Osteoblast (primary cell): ENCODE measurements at places on chromosomes 13 and 19. TPM values are rescaled to one million over a fixed set of nuclear protein-coding genes. Genes with fewer than 3 reads are reported as not detected.
A peak's percentile ranks its signal among the peaks of the same experiment; 100 is the strongest.

DNA sequence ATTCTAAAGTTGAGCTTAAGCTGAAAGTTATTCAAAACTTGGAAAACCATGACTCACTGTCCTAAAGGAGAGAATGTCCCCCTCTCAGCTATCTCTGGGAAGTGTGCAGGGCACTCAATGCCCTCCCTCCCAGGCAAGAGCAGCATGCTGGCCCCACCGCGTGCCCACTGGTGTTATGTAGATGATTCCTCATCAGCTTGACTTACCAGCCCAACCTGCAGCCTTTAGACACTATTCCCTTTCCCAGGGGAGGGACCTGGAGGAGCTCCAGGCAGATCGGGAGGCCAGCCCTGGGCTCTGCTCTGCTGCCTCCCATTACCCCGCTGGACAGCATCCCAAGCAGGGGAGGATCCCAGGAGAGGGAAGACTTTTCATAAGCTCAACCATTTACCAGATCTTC lies 124.6 kb downstream of the FGF14 start:
- no peak for DNase-seq

Gene SULT2A1
- not detected in 2 replicates for total RNA-seq

Gene RFPL4A
- not detected in 2 replicates for total RNA-seq

- DNase-seq, result no peak
Measured at GRCh38 chr13:26722321-26722720, 38.3 kb downstream of the GPR12 start.

Gene ERICH4
- not detected in 2 replicates for total RNA-seq

DNA sequence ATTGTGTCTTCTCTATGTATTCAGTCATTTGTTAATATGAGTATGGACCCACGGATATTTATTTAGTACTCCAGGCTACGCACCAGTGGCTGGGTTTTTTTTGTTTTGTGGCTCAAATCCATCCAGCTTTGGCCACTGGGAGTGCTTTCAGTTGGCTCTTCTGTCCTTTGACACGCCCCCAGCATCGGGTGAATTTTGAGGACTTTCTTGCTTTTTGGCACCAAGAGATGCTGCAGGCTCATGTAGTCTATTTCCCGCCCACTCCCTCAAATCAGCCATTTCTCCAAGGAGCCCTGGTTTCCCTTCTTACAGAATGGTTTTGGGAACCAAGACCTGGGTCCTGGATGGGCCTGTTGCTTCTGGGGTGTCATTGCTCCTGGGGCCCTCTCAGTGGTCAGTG lies 55.8 kb downstream of the SMARCA4 start:
- DNase-seq, result peak; percentile 90

GRCh38 chr13:24802074-24802473 lies 38.1 kb downstream of the RNF17 start:
- no peak for DNase-seq

GRCh38 chr13:58573743-58574142 lies 942.2 kb downstream of the PCDH17 start:
- no peak for DNase-seq

DNA sequence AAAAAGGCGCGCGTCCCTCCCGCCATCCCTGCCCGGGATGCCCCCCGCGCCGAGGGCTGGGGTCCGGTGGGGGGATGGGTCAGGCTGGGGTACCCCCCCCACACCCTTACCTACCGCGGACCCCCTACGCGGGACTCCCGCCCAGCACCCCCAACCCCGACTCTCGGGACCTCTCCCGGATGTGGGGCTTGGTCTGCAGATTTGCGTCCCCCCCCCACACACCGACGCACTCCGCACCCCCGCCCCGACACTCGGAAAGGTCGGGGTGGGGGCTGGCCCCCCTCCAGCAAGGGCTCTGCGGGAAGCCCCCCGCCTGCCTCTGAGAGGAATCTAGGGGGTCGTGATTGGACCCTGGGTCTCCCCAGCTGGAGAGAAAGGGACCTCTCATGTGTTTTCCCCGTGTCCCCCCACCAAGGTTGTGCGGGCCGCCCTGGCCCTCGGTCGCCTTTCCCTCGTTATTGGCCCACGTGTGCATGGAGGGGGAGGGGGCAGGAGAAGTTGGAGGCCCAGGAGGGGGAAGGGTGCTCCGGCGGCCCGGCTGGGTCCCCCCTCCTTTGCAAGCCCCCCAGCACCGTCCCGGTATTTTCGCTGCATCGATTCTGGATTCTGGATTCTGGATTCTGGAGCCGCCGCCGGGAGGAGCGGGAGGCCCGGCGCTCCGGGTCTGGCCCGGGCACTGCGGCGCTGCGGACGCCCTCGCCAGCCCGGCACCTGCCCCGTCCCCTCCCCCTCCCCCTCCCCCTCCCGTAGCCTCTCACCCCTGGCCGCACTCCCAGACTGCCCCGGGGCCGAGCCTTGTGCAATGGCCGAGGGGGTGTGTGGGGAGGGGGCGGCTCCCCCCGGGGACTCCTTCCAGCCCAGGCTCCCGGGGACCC lies 607 bp downstream of the NFIC start:
- peak; percentile 90 for DNase-seq

GRCh38 chr13:98761986-98762616 lies 9.6 kb upstream of the SLC15A1 start:
- no peak for DNase-seq

DNA sequence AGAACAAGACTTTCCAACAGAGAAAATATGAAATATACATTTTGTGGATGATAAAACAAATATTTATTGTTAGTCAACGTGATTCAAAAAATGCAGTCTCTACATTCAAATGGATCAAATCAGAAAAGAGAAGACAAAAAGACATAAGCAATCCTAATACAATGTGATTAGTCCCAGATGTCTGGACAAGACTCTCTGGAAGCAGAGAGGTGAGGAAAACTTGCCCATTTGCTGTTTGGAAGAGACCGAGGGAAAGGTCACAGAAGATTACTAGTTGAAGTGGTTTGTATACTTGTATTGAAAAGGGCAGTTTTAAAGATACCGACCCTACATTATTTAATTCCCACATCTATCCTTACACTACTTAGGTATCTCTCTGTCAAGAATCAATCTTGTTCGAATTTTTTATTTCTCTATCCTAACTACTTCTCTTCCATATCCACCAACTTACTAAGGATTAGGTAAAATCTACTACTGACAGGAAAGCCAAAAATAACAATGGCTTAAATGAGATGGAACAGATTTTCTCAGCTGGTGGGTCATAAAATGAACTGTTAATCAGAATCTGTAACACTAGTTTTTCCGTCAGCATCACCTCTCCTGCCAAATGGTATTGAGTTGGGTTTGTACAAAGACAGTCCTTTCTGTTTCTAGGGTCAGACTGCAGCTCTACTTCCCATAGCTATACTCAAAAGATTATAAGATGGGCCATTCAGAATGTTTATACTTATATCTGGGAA lies 497.1 kb downstream of the DCT start:
- no peak for DNase-seq

Gene PPP6R1
- total RNA-seq, result 27.1 and 32.6 TPM in 2 replicates

Gene RDH8
- not detected in 2 replicates for total RNA-seq

DNA sequence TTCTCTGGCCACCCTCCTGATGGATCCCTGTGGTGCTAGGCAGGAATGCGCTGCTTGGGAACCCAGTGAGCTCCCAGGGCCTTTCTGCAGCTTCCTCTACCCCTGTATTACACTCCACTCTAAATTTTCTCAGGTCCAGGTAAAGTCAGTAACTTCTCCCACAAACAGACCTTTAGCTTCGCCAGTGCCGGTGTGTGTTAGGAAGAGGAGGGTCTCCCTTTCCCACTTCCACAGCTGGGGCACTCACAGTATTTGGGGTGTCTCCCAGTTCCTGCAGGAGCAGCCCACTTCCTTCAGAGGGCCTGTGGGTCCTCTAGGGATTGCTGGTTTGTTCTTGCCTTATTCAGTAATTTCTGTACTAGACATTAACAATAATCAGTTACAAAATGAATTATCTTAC lies 193.5 kb upstream of the PCDH17 start:
- DNase-seq, result no peak

DNA sequence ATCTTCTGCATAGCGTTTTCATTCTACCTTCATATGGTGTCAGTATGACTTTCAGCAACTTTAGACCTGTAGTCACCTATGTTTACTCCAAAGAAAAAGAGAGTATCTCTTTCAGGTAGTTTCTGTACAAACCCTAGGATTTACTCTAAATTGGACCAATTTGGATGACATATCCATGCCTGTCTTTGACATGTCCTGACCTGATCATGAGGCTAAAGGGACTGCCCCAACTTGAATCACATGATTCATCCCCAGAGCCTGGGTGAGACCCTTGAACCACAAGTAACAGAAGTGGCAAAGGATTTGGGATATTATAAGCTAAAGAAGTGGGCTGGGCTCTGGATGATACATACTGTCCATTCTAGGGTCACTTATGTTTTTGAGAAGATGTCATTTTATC lies 124.5 kb upstream of the CSNK1A1L start:
- no peak for DNase-seq

GRCh38 chr13:63636316-63636993 lies 2220.8 kb upstream of the PCDH20 start:
- DNase-seq, result no peak

DNA sequence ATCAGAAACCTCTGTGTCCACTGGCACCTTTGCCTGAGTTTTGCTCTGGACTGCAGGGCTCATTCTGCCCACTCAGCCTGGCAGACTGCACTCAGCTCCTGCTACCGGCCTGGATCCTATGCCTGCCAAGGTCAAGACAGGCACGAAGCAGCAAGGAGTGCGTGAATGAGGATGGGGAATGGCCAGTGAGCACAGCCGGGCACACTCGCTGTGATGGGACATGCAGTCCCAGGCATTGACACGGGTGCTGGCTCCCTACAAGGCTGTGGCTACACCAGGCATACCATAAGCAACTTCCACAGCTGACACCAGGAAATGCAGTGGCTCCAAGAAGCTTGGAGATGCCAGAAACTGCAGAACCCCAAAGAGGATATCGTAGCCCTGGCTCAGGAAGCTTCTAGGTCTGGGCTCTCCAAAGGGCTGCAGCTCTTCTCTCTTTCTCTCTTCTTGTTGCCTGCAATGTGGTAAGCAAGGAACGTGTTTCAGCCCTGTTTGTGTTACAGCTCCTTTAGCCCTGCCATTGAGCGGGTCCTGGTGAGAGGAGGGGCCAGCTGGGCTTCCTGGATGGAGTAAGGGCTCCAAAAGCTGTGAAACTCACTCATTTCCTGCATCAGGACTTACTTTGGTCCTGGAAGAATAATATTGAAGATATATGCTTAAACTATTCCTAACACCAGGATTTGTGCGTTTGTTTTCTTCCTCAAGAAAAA lies 832.6 kb upstream of the SLITRK5 start:
- no peak for DNase-seq
